ENCODE measurements at places on chromosomes 4 and X. TPM values are rescaled to one million over a fixed set of nuclear protein-coding genes. Genes with fewer than 3 reads are reported as not detected.

SASH3 gene
- total RNA-seq = 6.7 TPM

ARAP2 gene
- 17.4 TPM for total RNA-seq

CAPN6 gene
- 38.8 TPM for total RNA-seq

PNCK gene
- 6.5 TPM for total RNA-seq

BEND4 gene
- 1.4 TPM for total RNA-seq

ARHGAP6 gene
- 23.9 TPM for total RNA-seq

LIMCH1 gene
- total RNA-seq = 94.9 TPM

CXCL11 gene
- not detected for total RNA-seq

SYNPO2 gene
- 29.0 TPM for total RNA-seq

All from metanephros (tissue), 2 donors.